Eye (tissue), 1 donor: ENCODE measurements at places on chromosomes 1 and 21.
A peak's percentile ranks its signal among the peaks of the same experiment; 100 is the strongest.

DNA sequence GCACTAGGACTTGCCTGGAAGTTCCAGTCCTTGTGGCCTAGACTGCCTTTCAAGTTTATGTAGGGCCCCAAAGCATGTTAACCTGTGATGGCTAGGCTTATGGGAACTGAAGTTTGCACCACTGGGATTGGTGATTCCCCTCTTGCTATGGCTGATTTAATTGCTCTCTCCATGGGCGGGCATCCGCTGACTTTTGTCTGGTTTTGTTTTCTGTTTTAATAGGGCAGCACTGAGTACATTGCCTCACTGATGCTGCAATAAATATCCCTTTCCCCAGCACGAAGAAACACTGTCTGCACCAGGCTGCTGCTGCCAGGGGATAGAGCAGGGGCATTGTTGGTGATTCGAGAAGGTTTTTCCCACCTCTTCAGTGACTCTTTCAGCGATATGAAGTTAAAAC lies 73.3 kb upstream of the PDE4B start:
- no peak for DNase-seq

DNA sequence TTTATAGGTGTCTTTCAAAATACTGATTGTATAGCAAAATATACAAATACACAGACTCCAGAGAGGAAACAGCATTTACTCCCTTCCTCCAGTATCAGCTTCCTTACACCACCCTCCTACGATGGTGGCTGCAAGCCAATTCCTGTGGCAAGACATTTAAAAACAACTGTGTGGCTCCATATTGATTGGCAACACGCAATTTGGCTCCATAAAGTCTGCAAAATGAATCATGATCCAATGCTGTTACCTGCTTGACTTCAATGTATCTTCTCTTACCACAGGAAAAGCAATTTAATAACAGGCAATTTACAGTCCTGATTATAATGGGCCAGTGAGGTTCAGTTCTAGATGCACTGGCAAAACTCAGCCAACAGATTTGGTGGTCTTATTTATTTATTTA lies 19.7 kb upstream of the ATP6V1G3 start:
- no peak for DNase-seq

DNA sequence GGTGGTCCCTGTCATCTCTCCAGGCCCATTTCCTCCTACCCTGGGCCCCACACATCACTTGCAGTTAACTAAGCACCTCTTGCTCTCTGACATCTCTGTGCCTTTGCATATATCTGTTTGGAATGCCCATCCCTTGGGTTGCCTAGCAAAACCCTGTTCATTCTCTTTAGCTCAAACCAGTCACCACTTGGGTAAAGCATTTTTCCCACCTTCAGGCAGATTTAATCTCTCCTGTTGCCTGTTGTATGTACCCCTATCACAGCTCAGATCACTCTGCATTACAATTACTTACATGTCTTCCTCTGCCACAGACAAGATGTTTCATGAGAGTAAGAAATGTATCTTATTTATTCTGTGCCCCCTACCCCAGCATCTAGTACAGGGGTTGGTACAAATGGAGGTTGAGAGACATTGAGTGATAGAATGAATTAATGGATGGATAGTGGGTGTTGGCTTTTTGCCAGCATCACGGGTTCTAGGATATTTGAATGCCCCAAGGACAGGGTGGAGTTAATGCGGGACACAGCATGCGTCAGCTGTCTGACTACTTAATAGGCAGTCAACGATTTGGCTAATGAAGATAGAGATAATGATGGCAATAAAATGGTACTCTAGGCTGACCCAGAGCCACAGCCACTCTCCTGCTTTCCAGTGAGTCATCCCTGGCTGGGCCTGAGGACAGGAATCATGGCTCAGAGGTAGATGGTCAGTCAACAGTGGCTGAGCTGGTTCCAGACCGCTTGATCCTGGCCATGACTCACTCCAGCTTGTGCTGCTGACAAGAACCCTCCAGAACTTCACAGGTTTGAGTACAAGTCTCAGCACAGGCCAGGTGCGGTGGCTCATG lies 6.5 kb downstream of the NR0B2 start:
- no peak for DNase-seq

GRCh38 chr21:46284733-46285132 lies 678 bp downstream of the MCM3AP start:
- DNase-seq = no peak

DNA sequence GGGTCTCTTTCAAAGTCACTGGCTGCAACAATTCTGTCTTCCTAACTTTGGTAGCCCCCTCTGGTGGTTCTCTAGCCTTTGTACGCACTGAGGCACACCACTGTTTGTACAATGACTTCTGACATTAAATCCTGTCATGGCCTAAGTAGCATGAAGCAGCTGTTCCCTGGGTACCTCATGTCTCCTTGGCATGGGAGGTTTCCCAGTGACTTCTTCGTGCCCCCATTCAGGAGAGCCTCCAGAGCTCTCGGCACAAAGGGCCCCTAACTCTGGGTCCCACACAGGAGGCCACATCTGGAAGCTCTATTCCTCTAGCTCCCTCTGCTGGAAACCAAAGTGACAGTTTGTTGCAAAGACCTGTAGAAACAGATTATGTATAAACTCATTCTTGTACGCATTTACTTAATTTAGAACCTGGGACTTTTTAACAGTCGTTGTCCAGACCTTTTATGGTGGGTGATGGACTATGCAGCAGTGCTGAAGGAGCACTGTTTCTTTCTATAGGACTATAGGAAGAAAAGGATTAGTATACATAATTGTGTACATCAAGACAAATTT lies 13.4 kb downstream of the SWT1 start:
- peak; percentile 88 for DNase-seq
